Uterine smooth muscle cell (primary cell): ENCODE measurements at places on chromosomes 13 and 19. TPM values are rescaled to one million over a fixed set of nuclear protein-coding genes. Genes with fewer than 3 reads are reported as not detected.

Gene DUS3L
- total RNA-seq, result 33.4 and 47.6 TPM in 2 replicates

Gene TRIM13
- total RNA-seq, result 16.5 and 21.4 TPM in 2 replicates

Gene TNNI3
- not detected in 2 replicates for total RNA-seq

Gene CD209
- not detected in 2 replicates for total RNA-seq

Gene ZNF264
- 34.3 and 45.7 TPM in 2 replicates for total RNA-seq

Gene APOE
- total RNA-seq, result 1.4 and 9.6 TPM in 2 replicates

Gene SLC1A6
- under 0.01 TPM in 1 of 2 replicates, not detected in the other for total RNA-seq

Gene MATK
- not detected in 2 replicates for total RNA-seq

Gene SLC25A41
- 0.11 TPM in 1 of 2 replicates, not detected in the other for total RNA-seq
